Stimulated activated CD4-positive, alpha-beta T cell treated with anti-CD3 and anti-CD28 coated beads, Interleukin-1b, Interleukin-23, amount 100 ng/mL, for 4 hours (primary cell): ENCODE measurements at places on chromosomes 7 and 10.

DNA sequence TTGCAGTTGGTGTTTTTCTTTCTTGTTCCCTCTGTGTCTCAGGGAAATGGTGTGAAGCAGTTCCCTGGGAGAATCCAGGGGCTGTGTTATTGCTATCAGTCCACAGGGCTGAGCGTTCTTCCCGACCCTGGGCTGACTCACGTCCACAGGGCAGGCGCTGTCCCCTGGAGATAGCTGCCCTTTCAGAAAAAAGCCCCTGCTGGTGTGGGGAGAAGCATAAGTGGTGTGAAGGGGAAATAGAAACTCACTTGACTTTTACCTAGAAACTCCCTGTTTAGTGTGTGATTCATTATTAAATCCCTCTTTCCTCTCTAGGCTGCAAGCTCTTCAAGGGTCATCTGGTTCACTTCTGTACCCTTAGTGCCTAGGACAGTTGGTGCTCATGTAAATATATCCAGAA, 63.3 kb upstream of the SMNDC1 start:
- no peak for DNase-seq

DNA sequence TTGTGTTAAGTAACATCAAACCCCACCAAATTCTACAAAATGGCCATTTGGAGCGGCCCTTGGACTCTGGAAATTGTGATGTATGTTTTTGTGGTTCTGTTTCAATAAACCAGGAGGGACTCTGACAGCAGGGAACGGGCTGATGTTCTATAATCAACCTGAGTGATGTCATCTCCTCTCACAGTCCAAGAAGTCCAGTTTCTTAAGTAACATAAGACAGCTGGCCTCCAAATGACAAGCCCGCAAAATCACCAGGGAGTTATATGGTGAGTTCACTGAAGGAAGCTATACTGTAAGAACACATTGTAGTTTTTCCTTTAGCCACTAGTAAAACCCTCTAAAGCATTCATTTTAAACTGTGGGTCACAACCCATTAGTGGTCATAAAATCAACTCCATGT, 34.0 kb downstream of the GOT1 start:
- DNase-seq = no peak

- no peak for DNase-seq
Measured at GRCh38 chr7:156603629-156604028, 36.9 kb upstream of the RNF32 start.

DNA sequence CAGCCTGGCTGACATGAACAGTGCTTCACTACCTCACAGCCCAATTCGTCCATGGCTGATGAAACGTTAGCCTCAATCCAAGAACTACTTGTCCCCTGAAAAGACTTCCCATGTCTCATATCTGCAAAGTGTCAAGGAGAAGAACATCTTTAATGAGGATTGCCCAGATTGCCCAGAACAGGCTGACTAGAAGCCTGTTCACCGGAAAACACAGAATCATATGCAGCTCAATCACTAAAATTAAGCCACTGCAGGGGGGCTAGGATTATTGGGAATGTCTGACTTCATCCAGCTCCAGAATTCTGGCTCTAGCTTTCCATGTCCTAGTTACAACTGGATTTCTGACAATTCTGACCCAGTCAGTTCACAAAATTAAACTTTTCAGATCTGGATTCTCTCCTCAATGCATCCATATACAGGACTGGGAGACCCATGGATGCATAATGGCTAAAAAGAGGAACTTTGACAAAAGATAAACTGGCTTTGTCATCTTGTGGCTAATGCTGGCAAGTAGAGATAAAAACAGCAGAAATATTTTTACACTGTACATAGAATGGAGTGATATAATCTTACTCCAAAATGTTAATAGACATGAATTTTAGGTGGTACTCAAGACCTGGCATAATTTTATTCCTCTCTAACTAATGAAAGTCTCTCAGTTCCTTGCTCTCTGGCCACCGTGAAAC, 467.0 kb upstream of the POT1 start:
- DNase-seq = no peak

DNA sequence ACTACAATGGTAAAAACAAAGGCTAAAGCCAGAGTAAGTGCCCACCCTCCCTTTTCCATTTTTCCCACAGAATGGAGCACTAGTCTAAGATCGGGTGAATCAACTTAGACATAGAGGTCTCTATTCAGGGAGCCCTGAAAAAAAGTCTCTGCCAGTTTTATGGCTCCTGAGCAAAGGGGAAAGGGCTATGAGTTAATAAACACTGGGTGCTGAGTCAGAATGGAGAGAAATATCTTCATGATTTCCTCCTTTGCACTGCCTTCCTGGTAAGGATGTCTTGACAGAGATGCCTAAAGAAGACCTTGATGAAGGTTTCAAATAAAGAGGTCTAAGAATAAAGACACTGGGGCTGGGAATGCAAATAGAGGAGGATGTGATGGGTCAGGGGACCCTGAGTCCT, 607.4 kb upstream of the MBL2 start:
- no peak for DNase-seq

DNA sequence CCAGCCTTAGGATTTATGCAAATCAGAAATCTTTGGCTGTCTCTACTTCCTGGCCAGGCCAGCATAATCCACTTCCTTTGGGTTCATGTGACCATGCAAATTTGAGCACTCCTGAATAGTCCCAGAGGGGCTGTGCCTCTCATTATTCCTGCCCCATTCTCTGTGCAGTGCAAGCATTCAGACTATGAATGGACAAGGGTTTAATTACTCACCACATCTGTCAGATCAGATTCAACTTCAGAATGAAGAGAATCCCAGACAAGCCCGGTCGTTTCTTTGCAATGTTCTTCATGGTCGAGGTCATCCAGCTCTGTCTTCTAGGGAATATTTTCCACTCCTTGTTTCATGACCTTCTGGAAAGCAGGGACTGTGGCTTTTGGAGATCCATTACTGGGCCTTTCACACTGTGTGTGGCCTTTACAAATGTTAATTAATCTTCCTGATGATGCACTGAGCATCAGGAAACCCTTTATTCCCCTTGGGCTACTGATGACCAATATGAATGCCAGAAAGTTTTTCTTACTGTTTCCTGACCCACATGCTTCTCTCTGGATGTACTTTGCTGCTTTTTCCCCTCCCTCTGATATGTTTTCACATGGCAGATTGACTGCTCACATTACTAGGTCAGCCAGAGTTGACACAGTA, 217.6 kb upstream of the TCF7L2 start:
- no peak for DNase-seq

DNA sequence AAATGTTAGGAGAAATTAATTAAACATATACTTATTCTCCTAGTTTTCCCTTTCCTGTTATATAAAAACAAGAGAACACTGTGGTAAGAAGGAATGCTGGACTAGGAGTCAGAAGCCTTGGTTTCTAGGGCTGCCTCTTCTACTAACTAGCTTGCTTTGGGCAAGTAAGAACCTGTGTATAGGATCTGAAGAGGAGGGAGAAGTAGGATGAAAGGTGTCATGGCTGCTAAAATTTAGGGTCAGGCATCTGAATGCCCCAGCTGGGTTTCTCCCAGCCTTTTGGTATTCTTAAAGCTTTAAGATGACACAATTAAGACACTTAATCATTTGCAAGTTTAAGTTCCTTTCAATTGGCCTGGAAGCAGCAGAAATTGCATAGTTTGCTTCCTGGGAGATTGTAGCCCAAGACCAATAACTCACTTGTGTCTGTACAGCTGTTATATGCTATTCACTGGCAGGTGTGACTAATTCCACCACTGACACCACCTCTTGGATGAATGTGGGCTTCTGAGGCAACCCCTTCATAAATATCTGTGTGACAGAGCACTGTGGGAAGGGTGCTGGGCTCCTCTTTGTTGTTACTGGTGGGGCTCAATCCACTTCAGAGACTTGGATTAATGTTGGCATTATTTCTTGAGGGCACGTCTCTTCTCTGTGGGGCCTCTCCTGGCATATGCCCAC, 137.2 kb downstream of the LRMDA start:
- no peak for DNase-seq

- no peak for DNase-seq
Measured at GRCh38 chr7:100864263-100864845, 2.8 kb upstream of the TRIP6 start.

DNA sequence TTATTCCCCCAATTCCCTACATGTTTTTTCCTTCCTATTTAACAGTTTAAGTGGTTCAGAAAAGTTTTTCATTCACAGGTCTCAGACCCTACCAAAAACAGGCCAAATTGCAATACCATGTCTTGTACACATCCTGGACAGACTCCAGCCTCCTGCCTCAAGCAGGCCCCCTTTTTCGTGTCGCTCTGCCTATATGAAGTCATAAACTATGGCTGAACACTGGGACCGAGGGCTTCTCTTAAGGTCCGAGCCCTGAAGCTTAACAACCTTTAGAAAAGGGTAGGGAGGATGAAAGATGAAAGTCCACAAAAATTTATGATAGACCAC, 1.4 kb downstream of the FBXW4 start:
- no peak for DNase-seq

DNA sequence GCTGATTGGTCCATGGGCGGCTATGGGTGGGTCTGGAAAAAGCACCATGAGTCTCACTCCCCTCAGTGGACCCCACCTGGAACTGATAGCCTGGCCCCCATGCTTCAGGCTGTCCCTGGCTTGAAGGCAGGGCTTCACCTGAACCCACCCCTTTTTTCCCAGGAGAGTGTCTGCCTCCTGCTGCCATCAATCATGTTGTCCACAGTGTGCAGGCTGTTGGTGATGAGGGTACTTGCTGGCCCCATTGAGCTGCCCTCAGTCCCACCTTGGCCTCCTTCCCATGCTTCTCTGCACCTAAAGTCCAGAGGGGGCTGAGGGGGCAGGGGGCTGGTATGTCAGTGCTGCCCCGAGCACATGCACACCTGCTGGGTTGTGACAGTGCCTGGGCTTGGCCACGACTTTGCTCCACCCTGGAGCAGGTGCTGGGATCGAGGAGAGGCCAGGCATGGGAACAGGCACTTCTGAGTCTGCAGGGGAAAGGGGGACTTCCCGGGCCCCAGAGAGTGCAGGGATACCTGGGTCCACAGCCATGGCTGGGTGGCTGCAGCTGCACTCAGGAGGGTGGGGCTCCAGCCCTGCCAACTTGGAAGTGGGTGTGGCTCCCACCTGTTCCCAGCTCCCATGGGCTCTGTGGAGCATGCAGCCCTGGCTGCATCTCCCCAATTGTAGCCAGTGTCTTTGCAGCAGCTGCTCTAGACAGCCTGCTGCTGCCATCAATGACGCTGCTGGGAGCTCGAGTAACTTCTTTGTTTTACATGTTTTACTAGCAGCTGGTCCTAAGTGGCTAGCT, 56.9 kb downstream of the ADK start:
- no peak for DNase-seq

DNA sequence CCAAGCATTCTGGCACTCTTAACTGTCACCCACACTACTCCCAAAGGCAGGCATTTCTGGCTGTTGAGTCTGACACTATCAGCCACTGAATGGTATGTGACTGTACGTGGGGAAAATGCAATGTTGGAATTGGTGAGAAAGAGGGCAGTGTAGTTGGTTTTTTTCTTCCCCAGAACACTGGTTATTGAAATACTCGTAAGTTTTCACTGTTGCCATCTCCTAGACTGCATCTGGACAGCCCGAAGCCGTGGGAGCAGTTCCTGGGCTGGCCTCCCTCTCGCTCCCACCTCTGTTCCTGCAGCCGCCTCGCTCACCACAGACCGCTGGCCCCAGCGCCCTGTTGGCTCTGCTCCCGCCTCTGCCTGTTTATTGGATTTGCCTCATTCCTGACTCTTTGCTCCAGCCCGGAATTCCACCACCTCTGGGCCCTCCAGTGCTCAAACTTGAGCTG, 5.7 kb downstream of the PLCE1 start:
- DNase-seq = no peak

DNA sequence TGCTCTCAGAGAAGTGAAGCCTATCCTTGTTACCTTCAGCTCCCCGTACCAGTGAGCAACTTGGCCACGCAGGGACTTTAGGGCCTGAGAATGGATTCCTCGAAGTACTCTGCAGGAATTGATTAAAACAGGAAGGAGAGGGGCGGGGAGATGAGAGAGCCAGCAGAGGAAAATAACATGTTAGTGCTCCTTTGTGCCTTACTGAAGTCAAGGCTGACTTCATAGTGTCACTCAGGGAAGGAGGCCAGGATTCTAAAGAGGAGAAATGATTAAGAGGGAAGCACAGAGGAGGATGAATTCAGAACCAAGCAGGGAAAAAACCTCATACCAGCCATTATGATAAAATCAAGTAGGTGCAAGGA, 195.6 kb upstream of the RHOBTB1 start:
- DNase-seq = no peak

DNA sequence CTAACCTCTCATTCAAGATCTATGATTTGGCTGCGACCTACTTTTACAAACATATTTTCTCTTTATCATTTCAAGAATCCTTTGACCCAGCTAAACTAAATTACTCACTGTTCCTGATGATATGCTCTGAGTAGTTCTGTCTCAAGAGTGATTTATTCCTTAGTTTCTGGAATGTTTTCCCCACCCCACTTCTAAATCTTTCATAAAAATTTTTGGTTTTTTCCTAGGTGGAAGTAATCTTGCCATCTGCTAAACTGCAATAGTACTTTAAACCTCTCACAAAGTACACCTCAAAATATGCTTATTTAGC, 170.8 kb downstream of the DNAJC1 start:
- DNase-seq = no peak
